Effector CD8-positive, alpha-beta T cell (primary cell): ENCODE measurements at places on chromosomes 2 and 18.

DNA sequence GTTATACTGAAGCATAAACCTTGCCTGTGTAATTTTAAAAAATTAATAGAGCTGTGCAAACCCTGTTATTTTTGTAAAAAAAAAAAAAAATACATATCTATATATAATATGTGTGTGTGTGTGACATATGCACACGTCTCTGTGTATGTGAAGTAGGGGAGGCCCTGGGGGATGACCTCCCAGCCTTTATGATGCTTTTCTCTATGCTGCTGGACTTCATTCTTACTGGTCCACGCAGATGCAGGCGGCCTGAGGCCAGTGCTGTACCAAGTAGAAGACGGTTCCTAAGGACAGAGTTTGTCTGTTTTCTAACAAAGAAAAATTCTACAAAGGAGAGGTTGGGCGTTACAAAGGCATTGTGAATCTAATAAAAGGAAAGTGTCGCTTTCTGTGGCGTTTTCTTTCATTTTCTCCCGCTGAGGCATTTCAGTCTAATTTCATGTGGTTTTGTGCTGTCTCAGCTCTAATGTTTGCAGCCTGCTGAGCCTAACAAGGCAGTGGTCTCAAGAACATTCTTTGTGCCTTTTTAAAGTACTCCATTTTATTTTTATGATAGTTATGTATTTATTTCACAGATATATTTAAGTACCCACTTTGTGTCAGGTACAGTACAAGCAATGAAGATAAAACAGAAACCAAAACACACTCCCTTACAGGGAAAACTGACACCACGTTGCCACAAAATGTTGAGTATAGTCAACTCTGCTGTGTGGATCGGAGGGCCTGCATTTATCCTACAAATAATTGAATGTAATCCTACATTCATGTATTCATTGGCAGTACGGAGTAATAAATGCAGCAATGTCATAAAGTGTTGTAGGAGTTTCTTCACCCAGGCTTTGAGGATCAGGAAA is 118.0 kb downstream of the RAB3GAP1 start:
- DNase-seq, result no peak

GRCh38 chr2:160574468-160575140 is 81.0 kb upstream of the RBMS1 start:
- no peak for DNase-seq

DNA sequence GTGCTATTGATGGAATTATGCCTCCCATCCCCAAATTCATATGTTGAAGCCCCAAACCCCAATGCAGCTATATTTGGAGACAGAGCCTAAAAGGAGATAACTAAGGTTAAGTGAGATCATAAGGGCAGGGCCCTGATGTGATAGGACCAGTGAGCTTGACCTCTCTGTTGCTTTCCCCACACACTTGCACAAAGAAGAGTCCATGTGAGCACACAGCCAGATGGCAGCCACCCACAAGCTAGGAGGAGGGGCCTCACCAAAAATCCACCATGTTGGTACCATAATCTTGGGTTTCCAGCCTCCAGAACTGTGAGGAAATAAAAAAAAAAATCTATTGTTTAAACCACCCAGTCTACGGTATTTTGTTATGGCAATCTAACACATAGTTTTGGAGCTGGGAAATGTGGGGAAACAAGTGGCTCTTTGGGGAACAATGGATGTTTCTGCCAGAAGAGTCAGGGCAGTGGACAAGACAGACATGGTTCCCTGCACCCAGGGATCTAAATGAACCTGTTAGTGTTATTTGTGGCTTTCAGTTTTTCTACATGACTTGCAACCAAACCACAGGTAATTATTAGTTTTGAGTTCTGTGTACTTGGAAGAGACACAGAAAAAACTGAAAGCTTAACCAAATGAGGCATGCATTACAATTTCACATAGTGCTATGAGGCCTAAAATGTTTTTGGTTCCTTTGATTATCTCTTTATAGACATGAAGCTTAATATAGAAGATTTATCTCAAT is 259.1 kb downstream of the LTBP1 start:
- DNase-seq, result no peak

GRCh38 chr2:162072976-162073887 is 783 bp downstream of the DPP4 start:
- no peak for DNase-seq

GRCh38 chr2:195322324-195322723 is 334.7 kb upstream of the SLC39A10 start:
- DNase-seq, result no peak

DNA sequence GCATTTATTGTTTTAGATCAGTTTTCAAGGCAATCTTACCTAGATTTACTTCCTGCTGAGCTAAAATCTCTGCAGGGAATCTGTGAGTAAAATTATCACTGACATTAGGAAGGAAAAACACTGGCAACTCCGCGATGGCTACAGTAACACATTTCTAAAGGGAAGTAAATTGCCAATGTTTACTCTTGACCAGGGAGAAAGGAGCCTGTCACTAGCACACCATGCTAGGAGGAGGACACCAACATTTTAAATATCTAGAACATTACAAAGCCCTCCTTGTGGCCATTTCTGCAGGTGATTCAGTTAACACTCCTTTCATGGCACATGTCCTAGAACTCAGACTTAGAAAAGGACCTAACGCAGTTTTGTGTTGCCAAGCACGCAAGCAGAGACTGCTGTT is 58.4 kb downstream of the TCF4 start:
- no peak for DNase-seq

- no peak for DNase-seq
These were observed 154.3 kb downstream of the EIPR1 start for GRCh38 chr2:3223080-3223923.

DNA sequence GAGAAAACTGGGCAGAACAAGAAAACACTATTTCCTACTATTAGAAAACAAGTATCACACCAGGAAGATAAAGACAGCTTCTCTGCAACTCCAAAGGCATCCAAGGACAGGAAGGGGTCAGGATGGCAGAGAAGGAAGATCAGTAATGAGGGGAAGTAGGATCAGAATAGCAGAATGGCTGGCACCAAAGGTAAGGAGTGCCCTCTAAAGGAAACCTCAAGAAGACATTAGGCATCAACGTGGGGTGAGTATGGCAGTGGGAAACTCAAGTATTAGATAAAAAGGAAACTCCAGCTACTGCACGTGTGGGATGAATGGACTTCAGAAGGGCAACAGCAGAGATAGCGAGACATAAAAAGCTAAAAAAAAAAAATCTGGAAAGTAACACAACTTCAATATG is 25.9 kb downstream of the HDLBP start:
- DNase-seq, result no peak

- DNase-seq, result no peak
These were observed 42.0 kb upstream of the ACMSD start for GRCh38 chr2:134796373-134796772.

DNA sequence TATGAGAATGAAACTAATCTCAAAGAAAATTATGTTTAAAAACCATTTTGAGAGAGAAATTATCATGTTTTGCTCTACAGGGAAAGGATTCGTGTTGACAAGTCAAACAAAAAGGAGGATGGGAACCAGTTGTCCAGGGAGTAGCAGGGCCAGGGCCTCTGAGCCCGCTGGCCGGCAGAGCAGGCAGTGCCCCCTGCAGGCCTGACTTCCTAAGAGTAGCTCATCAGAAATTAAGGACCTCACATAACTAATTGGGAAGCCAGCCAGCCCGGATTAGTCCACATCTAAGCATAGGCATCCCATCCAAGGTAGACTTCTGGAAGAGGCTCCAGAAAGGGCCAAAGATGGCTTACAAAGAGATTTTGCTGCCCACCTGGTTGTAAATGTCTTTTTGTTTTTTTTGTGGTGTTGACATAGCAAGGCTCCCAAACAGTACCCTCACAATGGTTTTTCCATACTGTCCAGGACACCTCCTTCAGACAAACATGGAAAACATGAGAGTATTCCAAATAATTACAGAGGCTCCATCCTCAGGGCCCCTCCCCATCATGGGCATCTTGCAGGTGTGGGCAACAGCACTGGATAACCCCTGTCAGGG is 241.2 kb upstream of the TANK start:
- DNase-seq, result peak; percentile 2

GRCh38 chr2:197184959-197185586 is 125.5 kb downstream of the ANKRD44 start:
- no peak for DNase-seq

GRCh38 chr18:28466204-28466603 is 289.3 kb upstream of the CDH2 start:
- DNase-seq, result no peak

- DNase-seq, result no peak
These were observed 139.9 kb upstream of the MEX3C start for GRCh38 chr18:51337406-51337805.

- DNase-seq, result no peak
These were observed 103.0 kb downstream of the NXPH2 start for GRCh38 chr2:138677221-138677620.

DNA sequence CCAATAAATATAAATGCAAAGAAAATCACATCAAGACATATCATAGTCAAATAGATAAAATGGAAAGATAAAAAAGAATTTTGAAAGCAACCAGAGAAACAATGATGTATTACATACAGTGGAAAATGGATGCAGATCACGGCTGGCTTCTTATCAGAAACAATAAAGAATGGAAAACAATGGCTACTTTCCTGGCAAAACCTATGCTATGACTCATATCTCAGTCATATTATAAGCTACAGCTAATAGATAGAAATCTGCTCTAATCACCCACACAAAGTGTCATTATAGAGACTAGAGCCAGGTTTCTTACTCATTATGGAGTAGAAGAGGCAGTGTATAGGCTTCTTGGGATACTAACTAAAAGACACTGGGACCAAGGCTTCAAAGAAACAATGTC is 93.5 kb upstream of the TACR1 start:
- DNase-seq, result no peak

- DNase-seq, result peak; percentile 20
These were observed 20.5 kb upstream of the ZNF236 start for GRCh38 chr18:76801567-76802505.

DNA sequence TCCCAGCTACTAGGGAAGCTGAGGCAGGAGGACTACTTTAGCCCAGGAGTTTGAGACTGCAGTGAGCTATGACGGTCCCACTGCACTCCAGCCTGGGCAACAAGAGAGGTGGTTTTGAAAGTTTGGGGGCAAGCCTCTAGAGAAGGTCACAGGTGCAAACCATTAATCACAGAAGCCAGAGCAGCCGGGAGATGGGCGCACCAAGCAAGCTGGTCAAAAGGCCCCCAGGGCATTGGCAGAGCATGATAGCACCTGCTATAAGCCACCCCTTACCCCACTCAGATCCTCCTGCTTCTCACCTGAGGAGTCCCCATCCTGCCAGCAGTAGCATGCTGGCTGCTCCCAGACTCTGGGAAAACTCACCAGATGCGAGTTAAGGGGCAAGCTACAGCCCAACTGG is 116.1 kb upstream of the RAB12 start:
- no peak for DNase-seq

DNA sequence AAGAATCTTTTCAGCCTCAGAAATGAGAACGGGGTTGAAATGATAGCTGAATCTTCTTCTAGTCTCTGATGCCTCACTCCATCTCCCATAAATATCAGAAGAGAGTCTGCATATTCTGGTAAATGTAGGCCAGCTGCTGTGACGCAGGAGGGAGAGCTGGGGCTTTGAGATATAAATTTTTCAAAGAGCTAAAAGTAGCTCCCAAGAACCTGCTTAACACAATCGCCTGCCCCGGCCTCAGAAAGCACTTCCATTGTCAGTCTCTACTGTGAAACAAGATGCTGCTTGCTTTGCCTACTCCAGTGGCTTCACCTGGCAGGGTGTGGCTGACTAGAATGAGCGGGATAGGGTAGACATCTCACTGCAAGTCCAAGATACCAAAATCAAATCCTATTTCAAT is 105.0 kb upstream of the CCDC150 start:
- DNase-seq, result no peak
